ENCODE measurements at places on chromosomes 2 and 18.

- DNase-seq: no peak
Measured at GRCh38 chr2:30691091-30691947, 115.9 kb downstream of the CAPN13 start.

DNA sequence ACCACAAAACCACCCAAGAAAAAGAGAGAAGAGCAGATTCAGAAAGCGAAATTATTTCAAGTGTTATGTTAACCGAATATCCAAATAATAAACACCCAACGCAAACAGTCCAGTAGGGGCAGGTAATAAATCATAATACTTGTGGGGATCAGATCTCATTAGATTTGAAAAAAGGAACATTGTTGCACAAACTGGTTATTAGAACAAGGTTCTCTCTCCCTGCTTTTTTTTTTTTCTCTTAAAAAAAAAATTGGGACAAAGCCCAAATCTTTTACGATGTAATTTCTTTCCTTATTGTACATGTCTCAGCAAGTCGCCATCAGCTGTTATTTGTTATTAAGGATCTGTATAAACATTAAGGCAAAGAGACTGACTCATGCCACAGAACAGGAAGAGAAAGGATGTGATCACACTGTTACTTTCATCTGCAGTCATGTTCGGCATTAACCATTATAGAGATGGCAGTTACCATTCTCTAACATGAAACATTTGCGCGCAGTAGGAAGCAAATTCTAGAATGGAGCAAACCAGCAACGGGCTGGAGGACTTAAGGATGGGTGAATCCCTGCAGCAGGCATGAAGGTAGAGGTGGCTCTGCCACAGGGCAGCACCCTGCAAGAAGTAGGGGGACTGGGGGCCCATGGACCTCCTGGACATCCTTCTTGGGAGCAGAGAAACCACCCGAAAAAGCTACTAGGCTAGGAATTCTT, 42.0 kb downstream of the EPHA4 start:
- DNase-seq: no peak

DNA sequence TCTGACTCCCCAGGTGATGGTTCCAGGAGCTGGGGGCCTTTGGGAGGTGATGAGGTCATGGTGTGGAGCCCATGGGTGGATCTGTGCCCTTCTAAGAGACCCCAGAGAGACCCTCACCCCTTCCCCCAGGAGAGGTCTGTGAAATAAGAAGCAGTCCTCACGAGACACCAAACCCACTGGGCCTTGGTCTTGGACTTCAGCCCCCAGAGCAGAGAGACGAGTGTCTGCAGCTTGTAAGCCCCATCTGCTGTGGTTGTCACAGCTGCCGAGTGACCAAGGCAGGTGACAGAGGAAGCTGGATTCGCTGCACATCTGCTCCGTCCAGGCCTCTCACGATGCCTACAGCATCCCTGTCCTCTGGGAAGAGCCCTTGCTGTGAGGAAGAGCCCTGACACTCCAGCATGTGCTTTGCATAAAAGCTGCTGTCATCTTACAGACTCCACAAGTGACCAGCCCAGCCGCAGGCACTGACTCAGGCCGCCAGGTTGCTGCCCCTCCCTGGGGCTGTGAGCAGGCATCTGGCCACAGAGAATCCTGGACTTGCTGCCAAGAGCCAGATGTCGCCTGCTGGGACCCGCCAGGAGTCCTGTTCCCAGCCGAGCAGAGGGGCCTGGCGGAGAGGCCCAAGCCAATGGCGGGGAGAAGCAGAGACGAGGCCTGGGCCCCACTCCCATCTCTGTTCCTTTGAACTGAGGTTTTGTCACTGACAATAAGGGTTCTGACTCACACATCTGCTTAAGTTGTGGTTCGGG, 150.8 kb downstream of the PXDN start:
- DNase-seq: no peak

DNA sequence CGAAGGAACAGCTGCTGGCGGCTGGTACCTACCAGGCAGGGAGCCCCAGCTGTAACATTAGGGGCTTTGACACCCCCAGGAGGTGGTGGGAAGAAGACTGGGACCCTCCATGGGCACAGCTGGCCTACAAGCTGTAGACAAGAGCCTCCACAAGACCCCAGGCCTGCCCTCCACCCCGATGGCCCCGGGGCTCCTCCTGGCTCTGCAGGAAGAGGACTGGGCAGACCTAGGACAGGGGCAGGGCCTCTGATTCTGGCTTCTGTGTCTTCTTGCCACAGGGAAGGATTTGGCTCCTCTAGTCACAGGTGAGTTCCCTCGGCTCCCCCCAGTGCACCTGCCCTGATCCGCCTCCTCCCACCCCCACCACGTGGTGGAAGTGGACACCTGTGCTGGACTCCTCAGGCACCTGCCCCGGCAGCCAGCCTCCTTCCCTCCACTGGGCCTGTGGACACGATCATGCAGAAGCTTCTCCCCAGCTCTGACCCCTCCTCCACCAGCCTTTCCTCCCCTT, 53.4 kb upstream of the ODC1 start:
- DNase-seq: no peak

- DNase-seq: no peak
Measured at GRCh38 chr2:219598308-219599078, 836 bp downstream of the STK11IP start.

DNA sequence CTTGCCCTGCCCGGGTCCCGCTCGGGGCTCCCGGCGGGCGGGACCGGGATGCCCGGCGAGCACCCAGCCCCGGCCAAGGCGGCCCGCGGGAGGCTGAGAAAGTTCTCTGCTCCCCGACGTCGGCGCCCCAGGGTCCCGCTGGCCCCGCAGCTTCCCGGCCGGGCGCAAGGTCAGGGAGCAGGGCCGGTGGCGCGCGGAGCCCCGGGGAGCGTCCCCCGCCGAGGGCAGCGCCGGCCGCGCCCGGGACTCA, 331 bp downstream of the SERPINE2 start:
- DNase-seq: no peak

DNA sequence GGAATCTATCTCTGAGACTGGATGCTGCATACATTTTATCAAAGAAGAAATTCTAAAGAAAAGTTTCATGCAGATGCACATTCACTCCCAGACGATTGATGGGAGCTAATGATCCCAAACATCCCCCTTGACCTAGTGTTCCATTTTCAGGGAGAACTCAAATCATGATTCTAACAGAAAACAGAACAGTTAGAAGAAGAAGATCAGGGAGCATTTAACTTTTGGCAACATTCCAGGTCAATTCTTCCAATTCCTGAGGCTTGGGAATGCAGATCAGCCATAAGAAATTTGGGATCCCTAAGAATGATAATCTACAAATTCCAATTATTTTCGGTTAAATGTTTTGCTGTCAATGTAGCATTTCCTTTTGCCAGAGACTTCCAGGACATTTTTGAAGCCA, 96.6 kb downstream of the CPO start:
- no peak for DNase-seq

GRCh38 chr2:233976690-233977294, 59.6 kb downstream of the TRPM8 start:
- DNase-seq: no peak

DNA sequence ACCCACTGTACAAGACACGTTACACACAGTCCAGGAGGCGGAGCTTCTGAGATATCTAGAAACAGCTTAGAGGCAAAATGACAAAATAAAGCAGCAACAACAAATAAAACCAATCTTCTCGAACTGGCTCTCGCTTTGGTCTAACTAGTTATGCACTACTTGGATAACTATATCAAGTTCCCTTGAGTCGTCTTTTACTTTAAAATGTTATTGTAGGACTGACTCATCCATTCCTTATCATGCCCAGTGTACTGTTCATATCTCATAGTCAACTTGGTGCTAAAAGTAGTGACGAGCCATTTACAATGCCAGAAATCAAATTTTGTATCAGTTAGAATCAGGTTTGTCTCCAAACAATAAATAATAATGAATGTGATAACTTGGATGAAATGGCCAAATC, 102.5 kb upstream of the SLC35G4 start:
- no peak for DNase-seq

GRCh38 chr2:89825034-89825433, 1133.6 kb downstream of the RPIA start:
- DNase-seq: no peak

DNA sequence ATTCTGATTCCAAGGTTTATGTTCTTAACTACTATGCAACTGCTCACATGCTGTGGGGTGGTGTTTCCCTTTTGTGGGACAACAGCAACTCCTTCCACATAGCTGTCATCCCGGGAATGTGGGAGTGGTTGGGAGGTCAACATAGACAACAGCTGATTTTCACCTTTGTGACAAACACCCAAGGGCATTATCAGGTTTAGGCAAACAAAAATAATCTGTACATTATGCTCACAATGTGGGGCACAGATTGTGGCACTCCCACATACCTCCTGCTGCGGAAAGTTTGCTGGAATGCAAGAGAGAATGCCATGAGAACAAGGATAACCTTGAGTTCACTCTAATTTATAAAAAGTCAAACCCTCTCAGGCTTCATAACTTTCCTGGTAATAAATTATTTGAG, 582.6 kb downstream of the CNTNAP5 start:
- no peak for DNase-seq

DNA sequence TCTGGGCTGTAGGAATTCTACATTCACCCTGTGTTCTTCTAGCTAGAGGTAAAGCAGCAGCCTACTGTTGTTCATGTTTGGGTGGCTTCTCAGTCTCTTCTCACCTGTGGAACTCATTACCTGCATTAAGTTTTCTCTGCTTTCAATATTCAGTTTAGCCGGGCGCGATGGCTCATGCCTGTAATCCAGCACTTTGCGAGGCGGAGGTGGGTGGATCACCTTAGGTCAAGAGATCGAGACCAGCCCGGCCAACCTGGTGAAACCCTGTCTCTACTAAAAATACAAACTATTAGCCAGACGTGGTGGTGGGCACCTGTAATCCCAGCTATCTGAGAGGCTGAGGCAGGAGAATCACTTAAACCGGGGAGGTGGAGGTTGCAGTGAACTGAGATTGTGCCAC, 139.8 kb upstream of the UBE2E3 start:
- DNase-seq: no peak

GRCh38 chr2:60884800-60885199, 3.4 kb downstream of the REL start:
- no peak for DNase-seq

DNA sequence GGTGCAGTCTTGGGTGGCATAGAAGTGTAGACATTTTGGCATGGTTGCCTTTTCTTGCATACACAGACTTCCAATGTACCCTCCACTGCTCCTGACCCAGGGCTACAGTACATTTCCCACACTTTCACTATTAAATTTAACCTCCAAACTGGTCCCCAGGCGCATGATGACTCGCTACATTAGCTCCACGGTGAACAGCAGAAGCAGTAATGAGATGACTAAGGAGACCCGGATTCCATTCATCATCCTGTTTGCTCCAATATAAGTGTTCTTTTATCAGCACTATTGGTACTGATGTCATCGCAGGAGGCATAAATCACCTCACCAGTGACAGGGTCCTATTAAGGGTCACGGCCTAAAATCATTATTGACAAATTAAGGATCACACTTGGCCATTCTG, 316.5 kb downstream of the EN1 start:
- DNase-seq: no peak

Measured in nucleus accumbens (tissue), 56 donors.